ENCODE measurements at places on chromosomes 4 and X.

- DNase-seq: no peak
These were observed 231.0 kb downstream of the LDB2 start for GRCh38 chr4:16667464-16667863.

- DNase-seq: no peak
These were observed 60.1 kb upstream of the ATP8A1 start for GRCh38 chr4:42716996-42717395.

DNA sequence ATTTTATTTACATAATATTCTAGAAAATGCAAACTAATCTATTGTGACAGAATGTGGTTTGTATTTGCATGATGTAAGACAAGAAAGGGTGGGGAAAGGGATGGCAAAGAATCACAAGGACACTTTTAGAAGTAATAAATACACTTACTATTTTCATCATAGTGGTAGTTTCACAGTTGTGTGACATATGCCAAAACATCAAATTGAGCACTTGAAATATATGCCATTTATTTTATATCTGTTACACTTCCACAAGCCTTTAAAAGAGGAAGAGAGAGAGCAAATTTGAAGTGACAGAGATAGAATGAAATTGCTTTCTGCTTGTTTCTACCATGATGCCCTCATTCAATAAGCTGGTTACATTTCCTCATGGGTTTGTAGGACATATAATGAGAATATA is 230.0 kb upstream of the NWD2 start:
- no peak for DNase-seq

DNA sequence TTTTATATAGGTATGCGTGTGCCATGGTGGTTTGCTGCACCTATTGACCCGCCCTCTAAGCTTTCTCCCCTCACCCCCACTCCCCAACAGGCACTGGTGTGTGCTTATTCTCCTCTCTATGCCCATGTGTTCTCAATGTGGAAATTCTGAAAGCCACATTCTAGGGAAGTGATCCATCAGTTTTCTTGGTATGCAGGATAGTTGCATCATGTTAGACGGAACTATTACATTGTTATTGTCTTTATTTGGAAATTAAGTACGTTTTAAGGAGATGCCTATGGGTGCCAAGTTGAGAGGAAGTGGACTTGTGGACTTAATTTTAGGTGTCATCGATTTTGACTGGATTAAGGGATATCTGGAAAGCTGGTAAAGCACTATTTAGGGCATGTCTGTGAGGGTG is 204.6 kb downstream of the RBM46 start:
- no peak for DNase-seq

- no peak for DNase-seq
These were observed 337.7 kb downstream of the PCDH19 start for GRCh38 chrX:100072336-100072735.

DNA sequence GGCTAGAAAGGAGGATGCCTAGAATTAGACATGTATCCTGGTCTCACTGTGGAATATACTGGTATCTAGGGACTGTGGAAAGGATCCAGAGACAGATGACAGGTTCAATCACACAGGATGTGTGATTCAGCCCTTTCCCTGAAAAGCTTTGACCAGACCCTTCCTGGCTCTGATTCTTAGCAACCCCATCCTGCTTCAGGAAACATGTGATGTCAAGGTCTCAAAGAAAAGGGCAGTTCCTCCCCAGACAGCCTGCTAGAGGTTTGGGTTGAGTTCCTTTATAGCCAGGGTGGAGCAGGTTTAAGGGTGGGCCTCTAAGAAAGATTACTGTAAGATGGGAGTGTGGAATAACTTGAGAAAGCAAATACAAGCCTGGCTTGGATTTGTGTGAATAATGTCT is 3.0 kb downstream of the BMP15 start:
- DNase-seq: no peak

DNA sequence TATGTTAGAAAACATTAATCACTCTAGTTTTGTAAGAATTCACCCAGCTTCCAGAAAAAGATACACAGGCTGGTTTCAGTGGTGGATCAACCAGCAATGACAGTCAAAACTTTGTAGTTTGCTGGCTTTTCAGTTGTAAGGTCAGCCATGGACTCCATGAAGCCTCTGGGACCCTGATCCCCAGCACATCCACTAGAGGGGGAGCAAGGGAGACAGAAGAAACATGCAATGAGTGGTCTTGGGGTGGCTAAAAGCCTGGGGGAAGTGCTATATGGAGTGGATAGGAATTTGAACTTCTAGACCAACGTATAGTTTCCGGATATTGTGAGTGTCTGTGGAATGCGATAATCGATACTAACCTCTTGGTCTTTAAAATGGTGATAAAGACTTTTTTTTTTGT is 72.7 kb downstream of the AFF2 start:
- DNase-seq: no peak

GRCh38 chr4:161061046-161061445 is 1102.8 kb downstream of the FSTL5 start:
- no peak for DNase-seq

GRCh38 chrX:149762696-149763614 is 10.9 kb upstream of the HSFX1 start:
- DNase-seq: no peak

Measured in D341Med (cell line).